ENCODE measurements at places on chromosomes 12 and 14. TPM values are rescaled to one million over a fixed set of nuclear protein-coding genes. Genes with fewer than 3 reads are reported as not detected.

Gene METAP2
- 30.0 TPM for total RNA-seq

Gene DBX2
- 0.09 TPM for total RNA-seq

Gene TAS2R31
- total RNA-seq = 1.3 TPM

Gene TBX5
- not detected for total RNA-seq

Gene METTL25
- 8.1 TPM for total RNA-seq

Gene PDE3A
- 15.8 TPM for total RNA-seq

Gene CMKLR1
- 1.4 TPM for total RNA-seq

Gene DAO
- total RNA-seq = not detected

Measured in pancreas (tissue), 10 donors.